ENCODE measurements at places on chromosomes 5 and 9. TPM values are rescaled to one million over a fixed set of nuclear protein-coding genes. Genes with fewer than 3 reads are reported as not detected.

Gene FAXDC2
- total RNA-seq, result 0.66 TPM

Gene KCTD16
- 16.9 TPM for total RNA-seq

Gene SOHLH1
- total RNA-seq, result not detected

Gene PROB1
- total RNA-seq, result 1.3 TPM

GRCh38 chr5:112734597-112734996, 3.1 kb upstream of the APC start:
- H3K4me3 ChIP-seq, result no peak overlapping the region
- no peaks in the 10 kb centered on the region for H3K36me3 ChIP-seq
- peaks cover 2% of the 10 kb centered on the region for H3K4me1 ChIP-seq
- DNase-seq, result no peak
- no peak overlapping the region for H3K27ac ChIP-seq
- peaks cover 6% of the 10 kb centered on the region for H3K27me3 ChIP-seq

DNA sequence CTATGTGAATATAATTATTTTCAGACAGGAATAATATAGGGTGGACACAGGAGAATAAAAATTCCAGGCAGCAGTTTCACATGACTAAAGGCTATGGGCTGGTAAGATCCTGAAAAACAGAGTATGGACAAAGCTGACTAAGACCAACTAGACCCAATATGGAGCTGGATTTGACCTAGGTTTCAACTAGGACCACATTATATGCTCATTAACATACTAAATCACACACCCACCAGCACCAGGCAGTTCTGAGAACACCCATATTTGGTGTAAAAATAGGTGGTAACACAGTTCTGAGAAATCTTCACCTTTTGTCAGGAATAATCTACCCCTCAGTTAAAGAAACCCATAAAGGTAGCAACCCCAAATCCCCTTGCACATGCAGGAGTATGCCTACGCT, 64.7 kb downstream of the MAPKAP1 start:
- no peaks in the 10 kb centered on the region for H3K27me3 ChIP-seq
- no peaks in the 10 kb centered on the region for H3K36me3 ChIP-seq
- no peak overlapping the region for H3K27ac ChIP-seq
- H3K4me3 ChIP-seq, result no peak overlapping the region

- H3K27ac ChIP-seq, result no peak overlapping the region
- no peak for DNase-seq
- no peaks in the 10 kb centered on the region for H3K36me3 ChIP-seq
- no peak overlapping the region for H3K4me3 ChIP-seq
- H3K27me3 ChIP-seq, result no peaks in the 10 kb centered on the region
Observed at GRCh38 chr5:41410737-41411136, 99.7 kb downstream of the PLCXD3 start.

Gene ANKRD31
- total RNA-seq, result 0.42 TPM

DNA sequence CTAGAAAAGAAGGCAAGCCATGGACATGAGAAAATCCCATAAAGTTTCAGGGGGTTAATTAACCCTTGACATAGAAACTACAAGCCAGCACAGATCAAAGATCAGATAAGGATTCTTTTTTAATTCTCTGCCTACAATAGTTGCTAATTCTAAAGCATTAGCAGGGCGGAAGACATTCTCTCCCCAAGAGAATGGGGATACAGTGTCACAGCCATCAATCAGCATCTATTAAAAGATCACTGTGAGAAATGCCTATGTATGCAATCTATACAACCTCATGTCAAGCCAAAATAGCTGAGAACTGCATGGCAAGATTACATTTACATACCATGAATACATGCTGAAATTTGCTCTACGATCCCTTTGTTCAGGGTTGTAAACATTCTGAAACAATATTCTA, 14.3 kb downstream of the VLDLR start:
- H3K4me3 ChIP-seq, result no peak overlapping the region
- peaks cover 10% of the 10 kb centered on the region for H3K4me1 ChIP-seq
- H3K27me3 ChIP-seq, result no peaks in the 10 kb centered on the region
- no peaks in the 10 kb centered on the region for H3K36me3 ChIP-seq
- no peak overlapping the region for H3K27ac ChIP-seq
- DNase-seq, result no peak

DNA sequence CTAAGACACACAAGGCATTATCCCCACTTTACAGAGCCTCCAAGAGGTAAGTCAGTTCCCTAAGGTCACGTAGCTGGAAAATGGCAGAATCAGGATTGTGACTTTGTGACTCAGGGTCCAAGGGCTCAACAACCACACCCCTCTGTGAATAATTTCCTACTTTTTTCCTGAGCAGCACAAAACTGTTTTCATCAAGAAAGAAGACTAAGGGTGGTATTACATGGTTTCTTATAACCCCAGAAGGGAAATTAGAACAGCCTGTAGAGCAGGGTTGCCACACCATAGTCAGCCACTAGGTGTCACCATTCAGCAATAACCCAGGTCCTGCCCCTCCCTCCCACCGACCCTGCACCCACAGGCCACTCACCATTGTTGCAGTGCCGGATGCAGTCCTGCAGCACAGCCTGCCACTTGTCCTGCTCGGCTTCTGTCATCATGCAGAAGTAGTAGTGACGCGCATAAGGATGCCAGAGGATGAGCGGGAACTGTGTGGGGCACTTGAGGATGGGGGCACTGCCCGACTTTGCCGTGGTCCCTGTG, 72.1 kb downstream of the LRSAM1 start:
- H3K27me3 ChIP-seq, result peaks cover 13% of the 10 kb centered on the region
- peaks cover 14% of the 10 kb centered on the region for H3K36me3 ChIP-seq
- H3K4me1 ChIP-seq, result peaks cover 9% of the 10 kb centered on the region

Gene FAT2
- total RNA-seq, result 0.02 TPM

Gene IFNA2
- total RNA-seq, result not detected

GRCh38 chr9:36461323-36461722, 61.3 kb upstream of the RNF38 start:
- no peaks in the 10 kb centered on the region for H3K36me3 ChIP-seq
- DNase-seq, result no peak
- no peaks in the 10 kb centered on the region for H3K4me1 ChIP-seq
- no peak overlapping the region for H3K27ac ChIP-seq

Gene PLPP1
- 17.4 TPM for total RNA-seq

- DNase-seq, result no peak
- H3K27me3 ChIP-seq, result no peaks in the 10 kb centered on the region
- peaks cover 39% of the 10 kb centered on the region for H3K4me1 ChIP-seq
- H3K36me3 ChIP-seq, result peaks cover 9% of the 10 kb centered on the region
- H3K27ac ChIP-seq, result peak overlapping the region; percentile 89
- H3K4me3 ChIP-seq, result peak overlapping the region; percentile 87
Observed at GRCh38 chr9:126327714-126328185, 1.1 kb downstream of the MVB12B start.

All from glutamatergic neuron (in vitro differentiated cells).